ENCODE measurements at places on chromosomes 11 and 22. TPM values are rescaled to one million over a fixed set of nuclear protein-coding genes. Genes with fewer than 3 reads are reported as not detected.

ELFN2 gene
- not detected for total RNA-seq

DNA sequence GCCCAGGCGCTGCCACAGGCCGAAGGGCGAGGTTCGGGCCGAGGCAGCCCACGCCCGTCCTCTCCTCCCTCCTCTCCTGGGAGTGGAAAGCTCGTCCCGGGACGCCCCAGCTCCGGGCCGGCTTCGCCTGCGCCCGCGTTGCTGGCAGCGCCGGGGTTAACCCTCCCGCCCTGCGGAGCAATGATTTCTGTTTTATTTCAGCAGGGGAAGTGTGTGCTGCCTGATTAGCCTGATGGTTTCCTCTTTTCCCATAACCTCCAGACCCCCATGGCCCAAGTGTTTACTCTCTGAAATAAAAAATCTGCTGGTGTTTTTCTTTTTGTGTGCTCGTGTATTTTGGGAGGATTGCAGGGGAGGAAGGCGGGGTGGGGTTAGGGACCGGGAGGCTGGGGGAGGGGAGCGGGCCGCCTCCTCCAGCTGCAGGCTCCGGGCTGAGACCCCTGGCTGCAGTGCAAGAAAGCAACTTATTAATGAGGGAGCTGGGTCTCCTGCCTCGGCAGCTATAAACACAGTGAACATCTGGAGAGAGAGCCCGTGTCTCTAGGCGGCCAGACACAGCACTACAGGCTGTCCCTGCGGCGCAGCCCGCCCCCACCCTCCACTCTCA lies 38.6 kb downstream of the ETS1 start:
- peak; percentile 78 for DNase-seq

DNA sequence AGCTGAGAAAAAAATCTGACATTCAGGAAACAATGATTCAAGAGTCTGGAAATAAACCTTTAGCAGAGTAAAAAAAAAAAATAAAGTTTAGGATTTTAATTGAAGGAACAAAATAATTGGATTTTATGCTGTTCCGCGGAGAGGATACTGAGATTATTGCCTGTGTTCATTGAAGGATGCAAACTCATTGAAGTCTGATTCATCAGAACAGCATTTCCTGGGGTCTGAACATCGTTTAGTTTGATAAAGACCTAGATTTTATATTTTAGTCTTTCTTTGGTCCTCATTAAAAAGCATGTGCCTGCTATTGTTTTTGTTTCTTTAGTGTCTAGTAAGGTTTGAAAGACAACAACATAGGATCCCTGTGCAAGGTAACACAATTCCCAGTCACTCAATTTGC lies 4.5 kb downstream of the TLCD5 start:
- no peak for DNase-seq

DNA sequence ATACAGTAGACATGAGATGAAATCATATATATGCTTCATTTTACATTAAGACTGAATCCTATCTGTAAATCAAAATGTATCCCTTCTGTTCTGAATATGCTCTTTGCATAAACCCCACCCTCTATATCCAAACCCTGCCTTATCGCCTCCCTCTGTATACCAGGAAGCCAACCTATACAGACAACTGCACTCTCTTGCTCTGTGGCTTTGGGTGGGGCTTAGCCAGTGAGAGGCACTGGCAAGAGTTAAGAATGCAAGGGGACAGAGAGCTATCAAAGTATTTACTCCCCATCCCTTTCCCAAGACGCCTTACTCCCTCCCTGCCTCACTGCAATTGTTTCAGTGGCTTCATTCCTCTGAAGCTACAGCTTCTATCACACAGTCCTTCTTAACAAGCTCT lies 309.8 kb downstream of the TTC28 start:
- DNase-seq, result no peak

PTPRJ gene
- total RNA-seq, result 6.8 TPM

IRAG1 gene
- 5.1 TPM for total RNA-seq

RHOD gene
- 49.5 TPM for total RNA-seq

KIRREL3 gene
- total RNA-seq, result 0.74 TPM

OR51F1 gene
- not detected for total RNA-seq

- peak; percentile 13 for DNase-seq
These were observed 15.8 kb upstream of the TXNRD2 start for GRCh38 chr22:19957445-19957844.

GRCh38 chr22:23068096-23068831 lies 2.1 kb upstream of the GNAZ start:
- no peak for DNase-seq

RGL4 gene
- total RNA-seq, result not detected

AMOTL1 gene
- 61.1 TPM for total RNA-seq

APOBEC3H gene
- 0.41 TPM for total RNA-seq

GRCh38 chr22:40348025-40348658 lies 1.8 kb downstream of the ADSL start:
- DNase-seq, result no peak

DNA sequence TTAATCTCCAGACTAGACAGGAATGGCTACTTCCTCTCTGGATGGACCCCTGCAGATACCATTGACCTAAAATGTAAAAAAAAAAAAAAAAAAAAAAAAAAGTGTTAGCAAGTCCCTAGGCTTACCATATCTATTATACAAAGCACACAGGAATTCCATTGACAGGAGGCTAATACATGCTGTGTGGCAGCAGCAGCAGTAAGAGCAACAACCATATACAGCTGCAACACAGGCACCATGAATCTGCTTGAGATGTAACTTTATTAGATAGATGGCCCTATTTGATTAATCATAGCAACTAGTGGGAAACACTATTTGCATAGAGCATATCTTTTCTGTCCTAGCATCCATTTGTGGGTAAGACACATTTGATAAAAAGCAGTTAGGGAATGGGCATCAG lies 1447.1 kb downstream of the FAM181B start:
- no peak for DNase-seq

PDE3B gene
- total RNA-seq, result 5.9 TPM

CCDC157 gene
- total RNA-seq, result 0.58 TPM

DNA sequence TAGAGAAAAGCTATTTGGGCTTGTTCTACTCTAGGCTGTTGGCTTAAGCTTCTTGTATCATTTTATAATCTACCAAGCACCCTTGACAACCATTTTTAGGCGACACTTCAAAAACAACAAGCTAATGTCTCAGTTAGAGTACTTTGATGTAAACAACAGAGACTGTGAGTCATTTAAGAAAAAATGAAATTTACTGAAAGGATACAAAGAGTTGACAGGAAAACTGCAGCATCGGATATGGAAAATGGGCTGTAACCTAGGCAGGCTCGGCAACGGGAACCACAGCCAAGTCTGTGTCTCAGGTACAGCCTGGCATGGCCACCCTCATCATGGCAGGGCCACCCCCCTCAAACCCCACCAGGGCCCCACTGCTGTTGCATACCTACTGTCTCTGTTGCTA lies 4.4 kb upstream of the RNF169 start:
- no peak for DNase-seq

DNA sequence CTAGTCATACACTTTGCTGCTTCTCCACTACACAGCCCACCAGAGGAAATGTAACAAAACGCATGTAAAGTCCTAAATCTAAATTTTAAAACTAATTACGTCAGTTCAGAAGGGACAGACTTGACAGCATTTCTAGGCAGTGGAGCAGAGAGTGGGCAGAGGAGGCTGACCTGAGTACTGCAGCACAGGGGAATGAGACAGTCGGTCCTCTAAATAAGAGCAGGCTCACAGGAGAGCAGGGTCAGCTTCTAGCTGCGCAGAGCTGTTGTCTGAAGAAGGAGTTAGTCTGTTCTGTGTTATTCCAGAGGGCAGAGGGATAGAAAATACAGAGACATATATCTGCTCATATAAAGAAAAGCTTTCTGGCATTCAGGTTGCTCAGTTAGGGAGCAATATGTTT lies 40.3 kb downstream of the JHY start:
- DNase-seq, result no peak

DNA sequence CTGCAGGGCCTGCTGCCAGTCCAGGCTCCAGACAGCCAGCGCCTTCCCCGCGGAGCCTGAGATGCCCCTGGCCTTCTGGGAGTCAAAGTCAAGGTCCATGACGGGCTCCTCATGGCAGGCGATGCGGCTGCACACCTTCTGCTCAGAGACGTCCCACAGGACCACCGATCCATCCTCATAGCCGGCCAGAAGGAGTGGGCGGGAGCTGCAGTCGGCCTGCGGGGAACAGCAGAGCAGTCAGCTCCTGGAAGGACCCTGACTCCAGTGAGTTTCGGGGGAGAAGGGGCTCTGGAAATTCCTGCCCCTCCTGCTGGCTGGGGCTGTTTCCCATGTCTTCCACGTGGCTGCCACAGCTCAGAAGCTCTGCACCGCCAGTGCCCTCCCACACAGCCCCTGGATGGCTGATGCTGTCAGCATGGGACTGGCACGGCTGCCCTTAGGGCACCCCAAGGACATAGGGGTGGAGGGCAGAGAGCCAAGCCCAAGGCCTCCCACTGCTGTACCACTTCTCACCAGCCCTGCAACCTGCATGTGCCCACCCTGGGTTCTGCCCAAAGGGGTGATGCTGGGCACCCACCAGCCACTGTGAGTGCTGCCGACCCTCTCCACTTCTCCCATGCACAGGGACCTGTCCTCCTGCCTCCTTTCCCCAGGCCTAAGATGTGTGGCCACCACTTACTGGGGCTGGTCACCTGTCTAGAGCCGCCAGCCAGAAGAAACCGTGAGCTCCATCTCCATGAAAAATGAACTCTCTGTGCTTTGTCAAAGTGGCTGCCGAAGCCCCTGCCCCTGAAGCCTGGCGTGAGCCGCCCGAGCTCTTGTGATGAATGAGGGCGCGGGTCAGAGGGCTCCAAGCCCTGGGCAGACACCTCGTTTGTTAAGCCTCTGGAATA lies 41.7 kb downstream of the TBX1 start:
- peak; percentile 6 for DNase-seq

- peak; percentile 4 for DNase-seq
These were observed 6.8 kb downstream of the TRPM5 start for GRCh38 chr11:2437516-2437915.

ISX gene
- total RNA-seq, result not detected

ZBED5 gene
- total RNA-seq, result 41.6 TPM

APOBEC3F gene
- total RNA-seq, result 4.8 TPM

DNA sequence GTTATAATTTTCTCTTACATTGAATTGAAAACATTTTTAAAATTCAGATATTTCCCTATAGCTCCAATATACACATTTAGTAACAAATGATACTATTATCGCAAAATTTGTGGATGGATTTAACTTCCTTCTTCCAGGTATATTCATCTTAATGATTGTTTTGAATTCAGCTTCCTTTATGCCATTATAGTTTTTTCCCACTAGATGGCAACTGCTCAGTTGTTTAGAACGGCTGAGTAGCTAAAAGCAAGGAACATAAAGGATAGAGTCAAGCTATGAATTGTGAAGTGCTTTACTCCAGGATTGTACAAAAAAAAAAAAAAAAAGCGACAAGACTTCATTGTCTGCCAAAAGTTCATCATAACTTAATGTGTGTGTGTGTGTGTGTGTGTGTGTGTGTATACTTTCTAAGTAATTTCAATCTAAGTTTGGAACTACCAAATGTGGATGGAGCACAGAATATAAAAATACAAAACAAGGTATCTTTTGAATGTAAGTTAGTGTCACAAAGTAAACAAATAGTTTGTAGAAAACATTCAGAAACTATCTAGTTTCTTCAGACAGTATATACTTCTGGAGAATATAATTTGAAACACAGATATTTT lies 846.4 kb downstream of the DLG2 start:
- DNase-seq, result no peak

DNA sequence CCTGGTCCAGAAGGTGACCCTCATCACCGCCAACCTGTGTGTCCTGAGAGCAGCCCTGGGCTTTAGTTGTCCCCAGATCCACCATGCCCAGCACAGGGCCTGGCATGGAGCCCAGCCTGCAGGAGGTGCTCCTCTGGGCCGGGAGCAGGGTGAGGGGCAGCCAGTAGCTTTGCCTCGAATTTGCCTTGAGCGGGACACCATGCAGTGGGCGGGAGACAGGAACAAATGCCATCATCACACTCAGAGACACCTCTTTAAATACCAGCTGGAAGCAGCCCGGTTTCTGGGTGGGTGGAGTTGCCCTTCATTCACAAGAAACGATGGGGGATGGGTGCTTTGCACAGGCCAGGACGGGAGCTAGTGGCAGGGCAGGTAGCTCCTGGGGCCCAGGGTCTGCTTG lies 19.3 kb downstream of the FLRT1 start:
- peak; percentile 74 for DNase-seq

DNA sequence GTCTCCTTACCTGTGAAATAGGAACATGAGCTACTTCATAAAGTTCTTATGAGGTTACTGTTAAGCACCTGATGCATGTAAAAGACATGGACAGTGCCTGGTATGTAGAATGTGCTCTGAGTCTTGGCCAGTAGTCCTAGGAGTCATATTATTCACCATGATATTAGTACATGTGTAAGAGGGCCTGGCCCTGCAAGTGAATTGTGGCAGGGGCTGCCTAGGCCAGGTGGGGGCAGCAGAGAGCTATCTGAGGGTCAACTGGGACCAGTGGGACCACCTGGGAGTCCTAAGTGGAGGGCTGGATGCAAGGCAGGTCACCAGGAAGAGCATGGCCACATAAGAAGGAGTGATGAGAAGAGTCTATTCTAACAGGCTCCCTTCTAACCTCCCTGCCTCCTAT lies 529.5 kb downstream of the SOX6 start:
- DNase-seq, result peak; percentile 40

DNA sequence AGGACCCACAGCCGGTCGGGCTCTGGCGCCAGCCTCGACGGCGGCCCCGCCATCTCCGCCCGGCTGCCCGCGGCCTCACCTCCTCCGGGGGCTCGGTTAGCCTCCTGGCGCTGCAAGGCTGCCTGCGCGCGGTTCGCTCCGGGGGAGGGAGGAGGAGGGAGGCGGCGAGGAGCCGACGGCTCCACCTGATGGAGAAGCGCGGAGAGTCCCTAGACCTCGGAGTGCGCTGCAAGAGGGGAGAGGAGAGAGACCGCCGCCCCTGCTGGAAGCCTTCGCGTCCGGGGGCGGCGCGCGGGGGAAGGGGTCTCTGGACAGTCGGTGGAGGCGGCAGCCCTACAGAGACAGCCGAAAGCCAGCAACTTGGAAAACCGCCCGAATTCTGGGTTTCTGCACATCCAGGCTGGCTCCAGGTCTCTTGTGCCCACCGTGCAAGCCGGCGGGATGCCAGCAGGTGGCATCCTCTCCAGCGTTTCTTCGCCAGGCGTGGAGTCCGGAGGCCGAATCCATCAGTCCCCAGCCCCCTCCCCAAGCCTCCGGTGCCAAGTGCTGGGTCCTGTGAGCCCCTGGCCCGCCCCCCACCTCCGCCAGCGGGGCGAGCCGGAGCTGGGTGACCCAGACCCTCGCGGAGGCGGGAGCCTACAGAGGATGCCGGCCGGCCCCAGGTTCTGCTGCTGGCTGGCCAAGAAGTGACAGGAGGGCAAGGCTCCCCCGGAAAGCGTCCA lies 2.9 kb upstream of the KIRREL3 start:
- no peak for DNase-seq

- no peak for DNase-seq
These were observed 1431.4 kb downstream of the BRD1 start for GRCh38 chr22:48396091-48396784.

GLB1L2 gene
- 0.30 TPM for total RNA-seq
